ENCODE measurements at places on chromosomes 3 and 15.

GRCh38 chr3:51340013-51340829 lies 44.9 kb upstream of the MANF start:
- no peak for DNase-seq

- no peak for DNase-seq
These were observed 45.4 kb downstream of the PDE8A start for GRCh38 chr15:85027033-85027380.

DNA sequence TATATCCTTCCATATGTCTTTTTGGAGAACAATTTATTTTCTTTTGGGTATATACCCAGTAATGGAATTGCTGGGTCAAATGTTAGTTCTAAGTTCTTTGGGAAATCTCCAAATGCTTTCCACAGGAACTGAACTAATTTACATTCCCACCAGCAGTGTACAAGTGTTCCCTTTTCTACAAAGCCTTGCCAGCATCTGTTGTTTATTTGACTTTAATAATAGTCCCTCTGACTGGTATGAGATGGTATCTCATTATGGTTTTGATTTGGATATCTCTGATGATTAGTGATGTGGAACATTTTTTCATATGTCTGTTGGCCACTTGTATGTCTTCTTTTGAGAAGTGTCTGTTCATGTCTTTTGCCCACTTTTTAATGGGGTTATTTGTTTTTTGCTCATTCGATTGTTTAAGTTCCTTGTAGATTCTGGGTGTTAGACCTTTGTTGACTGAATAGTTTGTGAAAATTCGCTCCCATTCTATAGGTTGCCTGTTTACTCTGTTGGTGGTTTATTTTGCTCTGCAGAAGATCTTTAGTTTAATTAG lies 48.4 kb downstream of the TMEM45A start:
- DNase-seq: no peak

DNA sequence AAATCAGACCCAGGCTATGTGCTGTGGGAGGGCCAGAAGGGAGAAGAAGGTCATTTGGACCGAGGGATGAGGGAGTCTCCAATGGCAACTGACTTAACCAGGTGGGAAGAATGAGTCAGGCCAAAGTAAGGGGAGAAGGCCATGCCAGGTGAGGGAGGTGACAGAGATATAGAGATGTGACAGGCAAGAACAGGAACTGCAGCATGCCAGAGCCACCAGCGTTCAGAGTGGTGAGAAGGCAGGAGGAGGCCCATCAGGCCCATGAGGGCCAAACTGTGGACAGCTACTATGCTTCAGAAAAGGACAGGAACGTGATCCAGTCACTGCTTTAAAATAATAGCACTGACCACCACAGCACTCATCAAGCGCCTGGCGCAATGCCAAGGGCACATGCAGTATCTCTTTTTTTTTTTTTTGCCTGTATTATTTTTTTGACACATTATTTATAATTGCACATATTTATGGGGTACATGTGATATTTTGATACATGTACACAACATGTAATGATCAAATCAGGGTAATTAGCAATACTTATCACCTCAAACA lies 154.3 kb upstream of the IGF1R start:
- DNase-seq: no peak

- no peak for DNase-seq
These were observed 195.6 kb downstream of the FAM43A start for GRCh38 chr3:194880940-194881925.

- no peak for DNase-seq
These were observed 276.5 kb upstream of the ATP11B start for GRCh38 chr3:182516597-182517336.

GRCh38 chr15:66014635-66015182 lies 145.4 kb downstream of the RAB11A start:
- no peak for DNase-seq

DNA sequence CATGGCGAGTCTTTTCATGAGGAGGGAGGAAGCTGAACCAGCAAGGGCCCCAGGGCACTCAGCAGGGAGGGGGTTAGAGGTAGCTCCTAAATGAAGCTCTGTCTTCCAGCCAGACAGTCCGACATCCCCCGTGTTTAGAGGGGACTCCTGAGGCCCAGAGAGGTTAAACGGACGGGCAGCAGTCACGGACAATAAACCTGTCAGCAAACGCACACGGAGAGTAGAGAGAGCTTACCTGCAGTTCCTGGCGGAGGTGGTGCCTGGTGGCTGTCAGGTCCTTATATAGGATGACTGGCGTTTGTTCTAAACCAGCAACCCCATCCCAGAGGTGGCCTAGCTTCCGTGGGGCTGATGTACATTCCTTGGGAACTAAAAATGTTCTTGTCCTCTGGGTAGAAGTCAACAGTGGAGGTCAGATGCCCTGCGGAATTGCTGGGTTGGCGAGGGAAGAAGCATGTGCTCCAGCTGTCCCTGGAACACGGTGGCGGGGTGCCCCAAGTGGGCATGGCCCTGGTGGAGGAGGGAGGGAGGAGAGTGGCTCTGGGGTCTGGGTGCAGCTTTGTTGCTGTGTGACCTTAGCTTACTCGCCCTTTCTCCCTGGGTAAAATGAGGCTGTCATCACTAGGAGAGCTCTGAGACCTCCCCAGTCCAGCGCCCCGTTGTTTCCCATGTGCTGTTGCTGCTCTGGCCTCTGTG lies 2.1 kb downstream of the GHRL start:
- no peak for DNase-seq

- DNase-seq: no peak
These were observed 94.3 kb upstream of the CBLB start for GRCh38 chr3:105963161-105963560.

- no peak for DNase-seq
These were observed 112.7 kb downstream of the CHSY1 start for GRCh38 chr15:101138913-101139880.

GRCh38 chr3:61182662-61183061 lies 68.6 kb downstream of the FHIT start:
- no peak for DNase-seq

DNA sequence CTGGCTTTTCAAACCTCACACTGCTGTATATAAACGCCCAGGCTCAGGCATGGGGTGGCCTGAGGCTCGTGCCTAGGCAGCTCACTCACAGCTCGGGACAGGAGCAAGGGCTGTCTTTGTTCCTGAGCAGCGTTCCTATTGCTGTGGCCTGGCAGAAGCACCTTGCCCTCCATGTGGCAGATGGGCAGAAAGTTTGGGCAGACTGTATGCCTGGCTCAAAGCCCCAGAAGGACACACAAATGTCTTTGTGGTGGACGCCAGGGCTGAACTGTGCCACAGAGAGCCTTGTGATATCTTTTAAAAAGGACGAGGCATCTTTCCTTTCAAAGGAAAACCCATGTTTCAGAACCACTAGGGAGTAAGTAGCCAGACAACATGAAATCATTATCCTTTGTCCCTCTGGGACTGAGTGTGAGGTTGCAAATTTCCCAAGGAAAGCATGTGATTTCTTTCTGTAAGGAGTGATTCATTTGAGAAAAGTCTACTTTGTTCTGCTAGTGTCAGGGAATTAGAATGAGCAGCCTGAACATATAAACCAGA lies 29.3 kb upstream of the UBE2E1 start:
- no peak for DNase-seq

DNA sequence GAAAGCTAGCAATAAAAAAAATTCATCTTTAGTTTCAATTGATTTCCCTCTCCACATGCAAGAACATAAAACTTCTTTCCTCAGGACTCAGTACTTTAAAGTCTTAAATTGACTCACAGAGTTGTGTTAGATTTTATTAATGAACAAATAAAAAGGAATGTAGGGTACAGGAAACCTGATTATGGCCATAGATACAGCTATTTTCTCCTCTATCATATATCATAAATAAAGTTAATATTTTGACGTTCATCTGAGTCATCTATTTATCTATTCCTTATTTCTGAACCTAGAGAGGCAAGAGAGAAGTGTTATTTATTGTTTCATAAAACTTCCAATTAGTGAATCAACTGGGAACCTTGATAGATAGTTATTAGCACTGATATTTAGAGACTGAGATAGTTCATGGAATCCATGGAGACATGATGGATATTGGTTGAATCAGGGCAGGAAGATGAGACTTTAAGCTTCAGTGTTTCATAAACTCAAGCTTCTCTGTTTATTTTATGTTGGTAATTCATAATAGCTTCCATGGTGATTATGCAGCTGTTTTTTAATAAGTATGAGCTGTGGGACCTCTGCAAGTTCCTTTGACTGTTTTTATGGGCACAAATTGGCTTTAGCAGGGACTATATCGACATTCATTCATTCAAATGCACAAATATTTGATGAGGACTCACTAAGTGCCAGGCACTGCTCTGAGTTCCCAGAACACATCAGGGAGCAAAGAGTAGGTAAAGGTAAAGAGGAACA lies 143.5 kb upstream of the TGFBR2 start:
- no peak for DNase-seq

DNA sequence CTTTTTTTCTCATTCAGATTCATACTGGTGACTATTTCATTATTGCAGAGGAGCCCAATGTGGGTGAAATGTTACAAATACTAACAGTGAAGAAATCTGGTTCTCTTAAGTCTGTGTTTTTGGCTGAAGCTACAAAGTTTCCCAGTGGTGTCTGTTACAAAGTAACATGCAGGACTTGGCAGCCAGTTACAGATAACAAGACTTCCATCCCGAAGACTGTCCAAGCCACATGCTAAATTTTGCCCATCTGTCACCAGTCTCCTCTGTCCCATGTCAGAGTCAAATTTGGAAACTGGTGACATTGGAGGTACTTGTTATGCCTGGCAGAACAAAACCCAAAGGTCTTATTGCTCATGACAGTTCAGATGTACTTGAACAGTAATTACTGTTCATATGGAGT lies 269.2 kb upstream of the GOLIM4 start:
- no peak for DNase-seq

DNA sequence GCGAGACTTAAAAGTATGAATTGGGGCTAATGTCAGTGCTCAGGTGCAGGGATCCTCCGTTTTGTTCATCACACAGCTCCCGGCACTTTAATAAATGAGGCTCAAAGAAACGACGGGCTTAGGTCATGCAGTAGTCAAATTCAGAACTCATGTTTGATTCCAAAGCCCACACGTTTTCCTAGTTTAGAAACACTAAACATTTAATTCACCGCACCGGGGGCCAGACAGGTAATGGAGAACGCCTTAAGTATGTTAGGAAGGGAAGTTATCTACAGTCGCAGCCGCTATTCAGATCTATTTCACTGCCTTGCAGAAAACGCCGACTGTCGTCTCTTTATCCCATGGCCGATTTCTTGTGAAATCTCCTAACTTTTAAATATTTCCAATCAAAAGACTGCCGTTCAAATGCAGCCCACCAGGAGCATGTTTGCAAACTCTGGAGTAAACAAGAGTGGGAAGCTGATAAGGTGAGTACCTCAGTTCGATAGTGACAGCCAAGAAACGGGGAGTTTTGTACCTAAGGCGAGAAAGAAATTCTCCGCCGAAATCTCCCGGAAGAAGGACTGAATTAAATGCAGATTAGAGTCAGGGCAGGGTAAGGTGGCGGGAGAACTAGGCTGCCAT lies 569 bp downstream of the HIGD2B start:
- DNase-seq: no peak

GRCh38 chr15:80461356-80462095 lies 57.3 kb downstream of the ARNT2 start:
- no peak for DNase-seq

- DNase-seq: no peak
These were observed 129.5 kb downstream of the TFDP2 start for GRCh38 chr3:142019794-142020320.

- DNase-seq: no peak
These were observed 8.2 kb downstream of the LRIG1 start for GRCh38 chr3:66492672-66493071.

DNA sequence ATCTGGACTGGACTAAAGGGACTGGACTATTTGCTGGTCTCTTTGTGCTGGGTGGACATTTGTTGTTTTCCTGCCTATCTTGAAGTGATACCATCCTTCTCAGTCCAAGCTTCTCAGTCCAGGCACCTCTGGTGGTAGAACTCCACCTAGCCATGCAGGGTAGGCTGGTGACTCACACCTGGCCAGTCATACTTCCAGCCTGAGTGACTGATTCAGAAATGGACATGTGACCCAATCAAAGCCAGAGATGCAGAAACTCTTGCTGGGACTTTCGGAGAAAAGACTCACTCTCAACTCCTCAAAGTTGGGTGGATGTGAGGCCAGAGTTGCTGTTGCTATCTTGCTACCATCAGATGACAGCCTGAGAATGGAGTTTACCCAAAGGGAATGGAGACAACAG lies 5.6 kb upstream of the ASB14 start:
- DNase-seq: no peak

- no peak for DNase-seq
These were observed 142.2 kb upstream of the ZNF385D start for GRCh38 chr3:21893242-21893641.

- DNase-seq: no peak
These were observed 187.7 kb downstream of the GREM1 start for GRCh38 chr15:32905481-32905880.

DNA sequence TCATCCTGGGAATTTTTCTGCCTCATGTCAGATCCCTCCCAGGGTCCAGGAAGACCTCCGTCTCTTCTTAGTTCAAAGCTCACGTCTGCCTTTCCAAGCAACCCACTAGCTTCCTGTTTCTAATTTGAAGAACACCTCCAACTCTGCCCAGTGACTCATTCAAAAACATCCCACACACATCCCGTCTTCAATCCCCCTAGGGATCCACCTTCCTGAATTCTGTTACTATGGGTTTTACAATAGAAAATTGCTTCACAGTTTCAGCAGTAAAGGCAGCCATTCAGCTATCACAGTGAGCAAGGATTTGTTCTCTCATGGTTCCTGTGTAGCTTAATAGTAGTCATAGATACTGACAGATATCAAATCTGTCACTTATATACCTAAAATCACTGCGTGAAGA lies 308.3 kb upstream of the CCDC54 start:
- DNase-seq: no peak

GRCh38 chr3:155744626-155745324 lies at the start of gene PLCH1:
TSS of gene PLCH1 (minus strand) at chr3:155745071. CDS start at chr3:155704224, 40,847 bp downstream.
- peak; percentile 4 for DNase-seq

DNA sequence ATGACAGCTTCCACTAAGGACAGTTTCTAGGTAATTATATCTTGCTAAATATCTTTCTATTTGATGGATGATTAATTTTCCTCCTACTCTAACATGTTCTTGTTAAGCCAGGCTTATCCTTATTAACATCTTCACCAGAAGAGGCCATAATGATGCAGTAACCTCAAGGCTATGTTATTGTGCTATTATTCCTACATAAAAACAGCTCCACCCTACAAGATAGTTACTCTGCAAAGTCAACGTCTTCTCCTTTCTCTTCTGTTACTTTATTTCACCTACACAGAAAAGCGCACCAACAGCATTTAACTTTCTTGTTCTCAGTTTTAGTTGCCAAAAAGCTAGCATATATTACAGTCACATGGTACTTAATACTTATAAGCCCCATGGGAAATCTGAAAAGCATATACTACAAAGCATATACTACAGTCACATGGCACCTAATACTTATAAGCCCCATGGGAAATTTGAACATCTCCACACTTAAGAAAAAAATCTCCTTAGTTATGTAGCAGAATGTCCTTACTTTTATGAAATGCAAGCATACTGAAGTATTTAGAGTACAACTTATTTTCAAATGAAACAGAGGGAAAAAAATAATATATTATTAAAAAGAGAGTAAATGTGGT lies 13.4 kb downstream of the ADAM10 start:
- no peak for DNase-seq

DNA sequence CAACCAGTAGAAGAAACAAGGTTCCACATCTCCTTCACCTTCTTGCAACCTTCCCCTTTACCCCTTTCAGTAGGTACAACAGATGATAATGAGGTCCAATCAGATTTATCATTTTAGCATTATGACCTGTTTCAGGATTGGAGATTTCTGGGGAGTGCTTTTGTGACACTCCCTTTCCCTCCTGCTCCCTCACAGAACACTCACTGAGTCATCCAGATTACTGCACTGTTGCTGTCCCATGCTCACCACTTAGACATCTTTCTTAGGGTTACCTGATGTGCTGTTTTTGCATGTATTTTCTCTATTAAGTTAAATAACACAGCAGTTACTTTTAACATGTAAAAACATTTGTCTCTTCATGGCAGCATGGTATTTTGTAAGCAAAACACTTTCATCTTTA lies 118.5 kb downstream of the MFSD1 start:
- no peak for DNase-seq

Measured in activated CD8-positive, alpha-beta memory T cell treated with anti-CD3 and anti-CD28 coated beads for 48 hours (primary cell).